Substantia nigra (tissue), 51 donors: ENCODE measurements at places on chromosomes 7 and 10.
A peak's percentile ranks its signal among the peaks of the same experiment; 100 is the strongest.

DNA sequence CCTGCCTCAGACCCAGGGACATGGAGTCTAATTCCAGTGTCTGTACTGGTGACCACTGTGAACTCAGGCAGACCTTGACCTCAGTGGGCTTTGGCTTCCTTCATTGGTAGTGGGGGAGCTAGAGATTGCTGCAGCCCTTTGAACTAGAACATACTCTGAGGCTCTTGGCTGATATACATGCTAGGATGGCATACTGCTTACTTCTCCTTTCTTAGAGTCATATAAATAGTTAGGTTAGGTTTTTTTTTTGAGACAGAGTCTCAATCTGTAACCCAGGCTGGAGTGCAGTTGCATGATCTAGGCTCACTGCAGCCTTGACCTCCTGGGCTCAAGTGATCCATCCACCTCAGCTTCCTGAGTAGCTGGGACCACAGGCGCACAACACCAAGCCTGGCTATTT, 49.7 kb downstream of the TMEM178B start:
- DNase-seq = no peak

DNA sequence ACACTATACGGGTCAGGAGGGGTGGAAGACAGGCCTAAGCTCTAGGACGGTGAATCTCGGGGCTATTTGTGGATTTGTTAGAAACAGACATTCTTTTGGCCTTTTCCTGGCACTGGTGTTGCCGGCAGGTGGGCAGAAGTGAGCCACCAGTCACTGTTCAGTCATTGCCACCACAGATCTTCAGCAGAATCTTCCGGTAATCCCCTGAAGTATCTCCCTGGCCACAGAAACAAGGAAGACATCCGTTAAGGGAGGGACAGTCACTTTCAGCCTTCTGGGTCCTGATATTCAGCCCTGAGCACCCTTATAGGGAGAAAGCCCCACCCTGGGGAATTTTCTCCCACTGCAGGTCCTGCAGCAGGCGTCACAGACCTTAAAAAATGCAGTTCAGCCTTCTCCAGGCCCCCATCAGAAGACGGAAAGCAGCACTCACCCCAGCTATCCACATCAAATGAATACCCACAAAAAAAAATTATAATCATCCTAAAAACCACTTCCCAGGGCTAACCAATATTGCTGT, 23.2 kb downstream of the PLAC9 start:
- DNase-seq = no peak

DNA sequence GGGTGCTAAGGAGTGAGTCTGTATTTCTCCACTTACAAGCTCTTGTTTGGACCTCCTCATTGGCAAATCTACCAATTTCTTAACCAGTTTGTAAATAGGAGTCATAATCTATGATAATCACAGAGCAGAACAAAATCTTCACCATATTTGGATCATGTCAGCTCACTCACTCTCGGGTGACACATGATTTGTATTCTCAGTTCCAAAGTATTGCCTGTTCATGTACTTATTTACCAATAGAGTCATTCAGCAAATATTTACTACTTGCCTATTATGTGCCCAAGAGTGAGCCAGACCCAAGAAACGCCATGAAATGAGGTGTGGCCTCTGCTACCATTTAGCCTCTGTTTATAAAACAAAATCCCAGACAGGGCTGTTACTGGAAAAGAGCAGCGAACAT, 114.8 kb downstream of the TSPAN12 start:
- no peak for DNase-seq

GRCh38 chr7:514651-515598, 4.7 kb downstream of the PDGFA start:
- peak; percentile 42 for DNase-seq

- no peak for DNase-seq
These were observed 59.6 kb upstream of the FAM204A start for GRCh38 chr10:118401708-118402193.

DNA sequence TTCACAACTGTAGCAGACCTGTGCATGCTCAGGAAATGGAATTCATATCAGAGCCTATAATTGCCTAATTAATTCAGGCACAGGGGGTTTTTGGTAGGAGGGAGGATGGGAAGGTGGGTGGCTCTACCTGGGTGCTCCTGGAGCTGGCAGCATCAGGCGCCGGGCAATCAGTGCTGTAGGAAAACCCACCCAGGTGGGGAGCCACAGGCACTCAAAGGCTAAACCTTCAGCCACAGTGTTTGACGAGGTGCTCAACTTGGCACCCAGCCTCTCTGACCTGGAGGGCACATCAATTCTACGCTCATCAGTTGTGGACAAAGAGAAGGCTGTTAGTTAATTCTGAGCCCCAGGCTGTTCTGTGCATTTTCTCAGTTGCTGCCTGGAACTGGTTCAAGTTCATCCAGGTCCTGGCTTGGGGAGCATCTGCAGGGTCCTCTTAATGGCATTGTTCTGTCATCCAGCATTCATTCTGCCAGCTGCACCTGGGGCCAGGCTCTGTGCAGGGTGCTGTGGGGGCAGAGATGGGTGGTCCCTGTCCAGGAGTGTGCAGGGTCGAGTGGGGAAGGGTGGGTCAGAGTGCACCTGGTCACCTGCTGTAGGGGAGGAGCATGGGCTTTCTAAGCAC, 54.1 kb upstream of the NPTX2 start:
- no peak for DNase-seq

DNA sequence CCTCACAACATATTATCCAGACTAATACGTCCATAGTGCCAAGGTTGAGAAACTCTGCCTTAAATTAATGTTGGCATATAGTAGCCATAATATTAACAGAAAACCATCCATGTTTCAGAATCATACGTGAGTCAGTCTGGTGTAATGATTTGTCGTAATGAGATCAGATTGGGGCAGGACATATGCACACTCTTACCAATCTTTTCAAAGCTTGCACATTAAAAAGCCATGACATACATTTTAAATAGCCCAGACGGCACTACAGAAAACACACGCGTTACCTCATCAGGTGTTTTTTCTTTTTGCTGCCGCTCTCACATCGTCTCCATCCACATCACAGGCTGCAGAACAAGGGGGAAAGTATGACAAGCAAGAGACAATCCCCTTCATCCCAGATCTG, 211.6 kb downstream of the NEBL start:
- DNase-seq = no peak
